CD14-positive monocyte (primary cell): ENCODE measurements at places on chromosomes 6 and 20.
A peak's percentile ranks its signal among the peaks of the same experiment; 100 is the strongest.

- no peak for DNase-seq
These were observed 28.6 kb downstream of the AKAP7 start for GRCh38 chr6:131163886-131164285.

GRCh38 chr6:100152201-100152600 lies 158.2 kb upstream of the MCHR2 start:
- DNase-seq, result no peak

DNA sequence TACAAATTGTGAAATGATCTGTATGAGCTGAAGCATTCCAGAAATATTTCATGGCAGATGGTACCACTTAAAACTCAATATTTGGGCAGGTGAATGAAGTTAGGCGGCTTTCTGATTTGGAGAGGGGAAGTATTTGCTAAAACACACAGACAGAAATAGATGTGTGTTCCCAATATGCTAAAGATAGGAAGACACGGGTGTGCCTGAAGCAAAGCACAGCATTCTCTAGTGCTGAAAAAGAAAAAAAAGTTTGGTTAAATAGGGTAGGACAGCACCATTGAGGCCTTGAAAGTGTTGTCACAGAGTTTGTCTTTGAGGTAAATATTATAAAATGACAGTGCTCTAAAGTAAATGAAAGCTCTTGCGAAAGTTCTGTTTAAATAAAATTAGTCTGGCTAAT lies 252.2 kb upstream of the HSF2 start:
- no peak for DNase-seq

DNA sequence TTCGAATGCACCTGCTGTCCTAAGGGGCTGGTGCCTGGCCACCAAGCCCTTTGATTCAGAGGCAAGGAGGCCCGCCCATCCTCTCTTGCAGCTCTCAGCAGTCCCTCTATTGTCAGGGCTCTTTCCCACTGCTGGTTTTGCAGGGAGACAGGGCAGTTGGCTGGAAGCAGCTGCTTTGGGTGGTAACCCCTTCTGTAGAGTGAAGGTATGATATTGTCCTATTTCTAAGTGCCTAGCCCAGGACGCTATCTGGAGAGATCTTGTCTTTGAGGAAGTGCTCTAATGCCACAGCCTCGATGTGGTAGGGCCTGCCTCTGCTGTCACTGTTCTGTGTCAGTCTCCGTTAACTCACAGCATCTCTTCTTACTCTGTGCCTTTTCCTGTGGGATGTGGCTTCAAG lies 5.6 kb downstream of the PLCG1 start:
- DNase-seq, result no peak

GRCh38 chr6:90222724-90223198 lies 73.9 kb downstream of the BACH2 start:
- no peak for DNase-seq

DNA sequence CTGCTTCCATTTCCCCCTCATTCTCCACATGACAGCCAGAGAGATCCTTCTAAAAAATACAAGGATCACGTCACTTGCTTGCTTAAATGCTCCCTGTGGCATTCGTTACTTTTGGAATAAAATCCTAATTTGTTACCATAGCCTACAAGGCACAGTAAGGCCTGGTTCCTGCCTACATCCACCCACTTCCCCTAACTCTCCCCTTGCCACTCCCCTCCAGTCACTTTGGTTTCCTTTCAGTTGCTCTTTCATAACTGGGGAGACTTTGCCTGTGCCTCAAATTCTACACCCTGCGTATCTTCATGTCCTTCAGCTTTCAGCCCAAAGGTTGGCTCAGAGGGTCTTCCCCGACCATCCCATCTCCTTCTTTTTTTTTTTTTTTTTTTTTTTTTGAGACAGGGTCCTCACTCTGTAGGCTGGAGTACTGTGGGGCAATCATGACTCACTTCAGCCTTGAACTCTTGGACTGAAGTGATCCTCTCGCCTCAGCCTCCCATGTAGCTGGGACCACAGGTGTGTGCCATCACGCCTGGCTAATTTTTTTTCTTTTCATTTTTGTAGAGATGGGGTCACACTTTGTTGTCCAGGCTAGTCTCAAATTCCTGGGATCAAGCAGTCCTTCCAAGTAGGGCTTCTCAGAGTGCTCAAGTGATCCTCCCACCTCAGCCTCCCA lies 12.5 kb downstream of the ID1 start:
- DNase-seq, result peak; percentile 62

GRCh38 chr6:19976411-19977129 lies 139.4 kb downstream of the ID4 start:
- DNase-seq, result no peak

DNA sequence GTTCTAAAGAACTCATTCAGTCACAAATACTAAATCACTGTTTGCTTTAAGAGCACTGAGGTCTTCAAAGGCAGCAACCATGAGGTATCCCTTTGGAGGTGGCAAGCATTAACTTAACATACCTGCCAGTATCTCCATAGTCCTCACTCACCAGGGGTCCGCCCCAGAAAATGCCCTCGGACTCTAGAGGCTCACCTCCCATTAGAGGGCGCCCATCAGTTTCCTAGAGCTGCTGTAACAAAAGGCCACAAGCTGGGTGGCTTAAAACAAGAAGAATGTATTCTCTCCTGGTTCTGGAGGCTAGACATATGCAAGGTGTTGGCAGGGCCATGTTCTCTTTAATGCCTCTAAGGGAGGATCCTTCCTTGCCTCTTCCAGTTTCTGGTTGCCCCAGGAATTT lies 12.0 kb upstream of the RNGTT start:
- no peak for DNase-seq

GRCh38 chr6:169828176-169828575 lies 76.8 kb downstream of the ERMARD start:
- DNase-seq, result no peak

GRCh38 chr20:914727-915498 lies 1.2 kb downstream of the ANGPT4 start:
- DNase-seq, result peak; percentile 12
